ENCODE measurements at places on chromosomes 1 and 21.
A peak's percentile ranks its signal among the peaks of the same experiment; 100 is the strongest.

DNA sequence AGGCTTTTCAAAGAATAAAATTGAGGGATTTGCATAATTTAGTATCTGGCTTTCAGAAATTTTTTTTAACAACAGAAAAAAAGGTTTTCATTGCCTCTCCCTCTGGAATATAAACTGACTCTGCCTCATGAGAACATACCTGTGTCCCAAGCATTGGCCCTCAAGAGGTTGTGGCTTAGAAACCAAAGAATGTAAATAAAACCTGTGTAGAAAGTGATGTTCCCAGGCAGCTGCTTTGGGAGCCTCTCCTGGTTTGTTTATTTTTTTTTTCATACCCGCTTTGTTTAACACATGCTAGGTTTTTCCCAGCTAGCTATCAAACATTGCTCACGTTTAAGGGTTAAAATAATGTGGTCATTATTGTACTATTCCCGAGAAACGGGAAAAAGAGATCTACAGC lies 40.5 kb upstream of the IFNAR2 start:
- no peak for DNase-seq

GRCh38 chr1:243420016-243420945 lies 164.4 kb downstream of the SDCCAG8 start:
- DNase-seq = peak; percentile 80

- DNase-seq = no peak
These were observed 64.1 kb upstream of the GNG12 start for GRCh38 chr1:67897270-67897949.

DNA sequence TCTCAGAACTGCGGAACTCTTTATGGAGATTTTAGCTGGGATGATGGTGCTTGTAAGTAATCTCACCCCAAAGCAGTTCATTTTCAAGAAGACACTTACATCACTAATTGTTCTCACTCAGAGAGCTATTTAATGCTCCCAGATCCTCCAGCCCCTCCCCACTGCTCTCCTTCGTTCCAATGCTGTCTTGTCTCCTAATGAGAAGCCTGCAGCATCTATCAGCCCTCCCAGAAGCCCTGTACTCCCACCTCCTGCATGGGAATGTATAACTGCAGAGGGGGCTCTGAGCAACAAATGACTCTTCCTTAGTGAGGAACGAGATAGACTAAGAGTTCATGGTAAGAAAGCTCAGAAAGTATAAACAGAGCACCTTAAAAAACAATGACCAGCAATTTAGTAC lies 377.4 kb upstream of the RUNX1 start:
- no peak for DNase-seq

DNA sequence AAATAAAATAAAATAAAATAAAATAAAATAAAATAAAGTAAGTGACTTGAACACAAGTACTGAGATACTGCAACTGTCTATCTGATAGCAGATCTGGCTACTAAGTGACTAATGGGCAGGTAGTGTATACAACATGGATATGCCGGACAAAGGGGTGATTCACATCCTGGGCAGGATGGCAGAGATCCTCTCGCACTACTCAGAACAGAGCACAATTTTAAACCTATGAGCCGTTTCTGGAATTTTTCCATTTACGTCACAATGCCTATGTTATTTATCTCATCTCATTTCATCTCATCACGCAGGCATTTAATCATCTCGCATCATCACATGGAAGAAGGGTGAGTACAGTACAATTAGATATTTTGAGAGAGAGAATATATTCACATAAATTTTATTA lies 233.3 kb upstream of the COA6 start:
- peak; percentile 11 for DNase-seq

- DNase-seq = no peak
These were observed 181.2 kb downstream of the PLPPR4 start for GRCh38 chr1:99445486-99445885.

- no peak for DNase-seq
These were observed 67.6 kb upstream of the PPP2R5A start for GRCh38 chr1:212217633-212218032.

GRCh38 chr1:112877750-112878149 lies 78.2 kb downstream of the SLC16A1 start:
- no peak for DNase-seq

DNA sequence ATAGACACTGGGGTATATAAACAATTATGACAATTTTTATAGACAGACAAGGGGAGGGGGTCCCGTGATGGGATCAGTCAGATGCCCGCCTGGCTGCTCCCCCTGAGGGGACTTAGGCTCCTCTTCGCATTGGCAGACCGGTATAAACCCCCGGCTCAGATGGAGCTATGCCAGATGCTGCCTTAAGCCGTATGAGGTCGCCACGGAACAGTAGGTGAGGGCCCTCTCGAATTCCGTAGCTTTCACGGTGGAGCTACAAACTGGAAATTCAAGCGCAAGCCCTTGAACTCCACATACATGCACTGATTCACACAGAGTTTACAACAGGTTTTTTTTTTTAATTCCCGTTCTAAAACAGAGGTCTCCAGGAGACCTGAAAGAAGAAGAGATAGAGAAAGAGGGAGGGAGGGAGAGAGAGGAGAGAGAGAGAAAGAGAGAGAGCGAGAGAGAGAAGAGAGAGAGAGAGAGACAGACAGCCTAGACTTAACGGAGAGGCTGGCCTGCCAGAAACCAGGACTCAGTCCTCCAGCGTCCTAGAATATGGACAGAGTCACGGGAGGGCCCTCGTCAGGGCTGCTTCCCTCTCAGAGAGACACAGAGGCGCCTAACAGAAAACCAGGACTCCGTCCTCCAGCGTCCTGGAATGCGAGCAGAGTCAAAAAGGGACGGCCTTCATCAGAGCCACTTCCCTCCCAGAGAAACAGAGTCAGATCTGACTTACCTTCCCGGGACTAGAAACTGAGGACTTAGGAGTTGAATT lies 24.4 kb upstream of the TMEM54 start:
- no peak for DNase-seq

DNA sequence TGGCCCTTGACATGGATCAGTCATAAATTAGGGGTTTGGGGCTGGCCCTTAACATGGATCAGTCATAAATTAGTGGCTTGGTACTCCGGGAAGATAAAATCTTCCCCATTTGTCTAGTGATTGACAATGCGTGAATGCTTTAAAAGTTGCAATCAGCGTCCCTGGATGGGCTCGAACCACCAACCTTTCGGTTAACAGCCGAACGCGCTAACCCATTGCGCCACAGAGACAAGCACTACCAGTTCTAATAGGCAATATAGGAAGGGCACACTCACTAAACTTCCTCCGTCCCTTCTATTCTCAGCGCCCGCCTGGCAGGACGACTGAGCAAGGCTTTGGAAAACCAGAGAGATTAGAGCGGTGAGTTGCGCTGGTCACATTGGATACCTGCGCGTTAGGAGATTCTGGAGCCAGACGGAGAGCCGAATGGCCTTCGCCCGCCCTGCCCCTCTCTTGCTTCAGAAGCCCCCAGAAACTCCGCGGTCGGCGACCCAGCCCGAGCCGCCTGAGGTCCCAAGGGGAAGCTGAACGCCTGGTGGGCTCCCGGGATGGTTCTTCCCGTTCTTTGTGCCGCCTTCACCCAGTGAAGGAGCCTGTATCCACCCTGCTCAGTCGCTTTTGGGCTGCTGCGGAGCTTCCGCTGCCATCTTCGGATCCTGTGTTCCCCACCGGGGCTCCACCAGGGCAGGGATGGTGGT lies 235.9 kb downstream of the FAM72C start:
- DNase-seq = peak; percentile 45

- no peak for DNase-seq
These were observed 833.5 kb downstream of the ADGRL2 start for GRCh38 chr1:82634266-82634665.

DNA sequence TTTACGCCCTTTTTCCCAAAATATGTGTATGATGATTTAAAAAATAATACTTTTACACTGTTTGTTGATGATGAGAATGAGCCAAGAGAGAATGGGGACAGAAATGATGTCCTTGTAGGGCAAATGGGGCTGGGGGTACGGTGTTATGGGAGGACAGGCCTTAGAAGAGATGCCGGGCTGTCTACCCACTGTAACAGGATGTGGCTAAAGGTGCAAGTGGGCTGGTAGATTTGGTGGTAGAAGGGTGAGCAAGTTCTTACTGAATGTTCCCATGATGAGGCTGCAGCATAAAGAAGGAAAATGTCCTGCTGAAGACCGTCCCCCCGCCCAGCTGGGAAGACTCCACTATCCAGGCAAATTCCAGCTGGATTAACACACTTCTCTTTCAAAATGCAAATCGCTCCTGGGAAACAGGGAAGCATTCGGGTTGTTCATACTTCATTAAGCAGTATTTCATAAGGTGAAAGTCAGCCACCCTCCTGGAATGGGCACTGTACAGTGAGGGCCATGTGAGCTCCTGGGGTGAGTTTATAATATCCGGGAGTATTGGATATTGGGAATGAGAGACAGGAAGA lies 14.0 kb downstream of the GPA33 start:
- no peak for DNase-seq

- no peak for DNase-seq
These were observed 141.8 kb downstream of the NEK7 start for GRCh38 chr1:198298640-198299039.

DNA sequence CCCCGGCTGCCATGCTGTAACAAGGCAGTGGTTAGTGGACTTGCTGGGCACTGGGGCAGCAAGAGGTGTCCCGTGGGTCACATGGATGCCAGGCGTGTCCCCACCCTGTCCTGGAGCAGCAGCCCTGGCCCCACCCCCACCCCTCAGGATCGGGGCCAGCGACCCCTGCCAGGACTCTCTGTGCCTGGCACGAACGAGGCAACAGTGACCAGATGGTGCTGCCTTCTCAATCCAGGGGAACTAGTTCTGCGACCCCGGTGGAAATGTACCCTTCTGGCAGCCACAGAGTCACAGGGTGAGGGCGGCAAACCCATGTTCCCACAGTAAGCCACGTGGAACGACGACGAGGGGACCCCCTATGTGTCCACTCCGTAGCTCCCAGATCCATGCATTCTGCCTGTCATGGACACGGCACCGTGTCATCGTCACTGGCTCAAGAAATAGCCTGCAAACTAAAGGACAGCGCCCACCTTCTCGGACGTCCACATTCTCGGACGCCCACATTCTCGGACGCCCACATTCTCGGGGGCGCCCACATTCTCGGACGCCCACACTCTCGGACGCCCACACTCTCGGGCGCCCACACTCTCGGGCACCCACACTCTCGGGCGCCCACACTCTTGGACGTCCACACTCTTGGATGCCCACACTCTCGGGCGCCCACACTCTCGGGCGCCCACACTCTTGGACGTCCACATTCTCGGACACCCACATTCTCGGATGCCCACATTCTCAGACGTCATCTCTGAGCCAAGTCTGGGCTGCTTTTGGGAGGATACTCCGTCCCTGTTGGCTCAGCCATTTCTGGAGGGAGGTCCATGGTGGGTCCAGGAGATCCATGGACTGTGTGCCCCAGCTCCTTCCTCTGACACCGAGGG lies 19.6 kb upstream of the ACTRT2 start:
- no peak for DNase-seq

GRCh38 chr1:241419986-241420385 lies 63.0 kb upstream of the RGS7 start:
- no peak for DNase-seq

DNA sequence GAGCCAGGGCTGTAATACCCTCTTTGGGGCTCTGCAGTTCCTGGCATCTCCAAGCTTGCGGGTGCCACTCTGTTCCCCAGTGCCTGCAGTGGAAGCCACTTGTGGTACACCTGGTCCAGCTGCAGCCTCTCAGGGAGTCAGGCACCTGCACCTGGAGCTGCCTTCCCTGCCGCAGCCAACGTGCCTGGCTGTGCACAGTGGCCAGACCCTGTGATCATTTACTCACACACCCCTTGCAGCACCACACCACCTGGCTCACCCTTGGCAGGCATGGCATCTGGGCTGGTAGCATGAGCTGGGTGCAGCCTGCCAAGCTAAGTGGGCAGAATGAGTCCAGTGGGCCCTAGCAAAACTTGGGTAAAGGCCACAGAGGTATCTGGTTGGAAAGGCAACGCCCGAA lies 51.1 kb upstream of the NTPCR start:
- DNase-seq = no peak

DNA sequence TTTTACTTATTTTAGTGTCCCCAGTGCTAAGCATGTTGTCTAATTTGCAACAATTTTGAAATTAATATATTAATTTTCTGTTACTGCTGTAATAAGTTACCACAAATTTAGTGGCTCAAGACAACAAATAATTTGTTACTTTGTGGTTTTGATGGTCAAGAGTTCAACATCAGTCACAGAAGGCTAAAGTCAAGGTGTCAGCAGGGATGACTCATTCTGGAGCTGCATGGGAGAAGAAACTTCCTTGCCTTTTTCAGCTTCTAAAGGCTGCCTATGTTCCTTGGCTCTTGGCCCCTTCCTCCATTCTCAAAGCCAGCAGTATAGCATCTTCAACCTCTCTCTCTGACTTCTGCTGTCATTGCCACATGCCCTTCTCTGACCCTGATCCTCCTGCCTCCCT lies 271.8 kb downstream of the HLX start:
- DNase-seq = no peak

DNA sequence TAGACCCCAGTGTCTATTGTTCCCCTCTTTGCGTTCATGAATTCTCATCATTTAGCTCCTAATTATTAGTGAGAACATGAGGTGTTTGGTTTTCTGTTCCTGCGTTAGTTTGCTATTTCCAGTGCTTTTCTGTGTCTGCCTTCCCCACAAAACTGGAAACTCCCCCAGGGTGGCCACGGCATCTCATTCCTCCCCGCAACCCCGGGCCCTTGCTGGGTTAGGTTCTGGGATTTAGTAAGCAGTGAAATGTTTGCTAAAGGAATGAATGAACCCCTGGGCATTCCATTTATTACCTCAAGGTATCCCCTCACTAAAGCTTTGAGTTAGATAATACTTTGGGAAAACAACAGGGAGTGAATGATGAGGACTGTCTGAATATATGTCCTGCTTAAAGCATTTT lies 142.9 kb downstream of the GLUL start:
- DNase-seq = no peak

GRCh38 chr1:22031214-22031962 lies 21.1 kb upstream of the CDC42 start:
- peak; percentile 35 for DNase-seq
